ENCODE measurements at places on chromosomes 4 and X.

- DNase-seq = no peak
These were observed 495.4 kb downstream of the PACRGL start for GRCh38 chr4:21195682-21196081.

- no peak for DNase-seq
These were observed 1.3 kb upstream of the ING2 start for GRCh38 chr4:183503497-183504063.

- no peak for DNase-seq
These were observed 27.7 kb downstream of the CD99 start for GRCh38 chrX:2718821-2719220.

- DNase-seq = no peak
These were observed 85.6 kb upstream of the KIT start for GRCh38 chr4:54572152-54572542.

DNA sequence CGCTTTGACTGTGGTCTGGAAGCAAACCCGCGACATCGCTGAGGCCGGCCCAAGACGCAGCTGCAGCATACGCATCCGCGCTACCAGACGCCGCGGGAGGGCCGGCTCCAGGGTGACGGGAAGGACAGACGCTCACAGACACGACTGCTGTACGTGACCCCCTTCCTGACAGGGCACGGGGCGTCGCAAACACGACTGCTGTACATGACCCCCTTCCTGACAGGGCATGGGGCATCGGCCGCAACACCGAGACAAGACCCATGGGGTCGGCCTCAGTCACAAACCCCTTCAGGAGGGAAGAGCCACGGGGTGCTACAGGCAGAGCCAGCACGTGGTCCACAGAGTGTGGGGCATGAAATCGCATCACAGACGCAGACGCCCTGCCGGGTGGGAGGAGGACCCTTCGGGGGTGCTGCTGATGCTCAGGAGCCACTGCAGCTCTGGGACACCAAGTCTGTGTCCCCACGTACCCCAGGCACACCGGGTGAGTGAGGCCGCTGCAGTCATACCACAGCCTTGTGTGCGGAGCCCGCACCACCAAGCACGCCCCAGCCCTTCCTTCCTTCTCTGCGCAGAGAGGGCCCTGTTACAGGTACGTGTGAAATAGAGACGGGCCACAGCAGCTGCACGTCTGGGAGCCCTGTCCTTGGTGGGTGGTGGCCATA is 38.7 kb upstream of the CPLX1 start:
- no peak for DNase-seq

- no peak for DNase-seq
These were observed 68.1 kb downstream of the TMEM164 start for GRCh38 chrX:110070970-110071369.

DNA sequence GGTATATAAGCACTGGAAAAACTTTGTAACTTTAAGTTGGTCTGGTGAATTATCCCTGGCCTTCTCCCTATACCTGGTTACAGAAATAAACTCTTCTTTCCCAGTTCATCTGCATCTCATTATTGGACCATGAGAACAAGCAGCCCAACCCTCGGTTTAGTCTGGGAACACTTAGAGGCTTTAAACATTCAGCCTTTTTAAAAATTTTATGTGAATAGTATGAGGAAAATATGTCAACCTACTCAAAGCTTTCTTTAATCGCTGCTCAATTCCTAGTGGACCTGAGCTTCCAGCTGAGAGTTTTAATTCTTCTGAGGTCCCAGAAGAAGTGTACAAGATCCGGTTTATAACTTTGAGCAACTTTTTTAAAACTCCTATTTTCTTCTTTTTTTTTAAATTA is 358.6 kb upstream of the NOCT start:
- no peak for DNase-seq

DNA sequence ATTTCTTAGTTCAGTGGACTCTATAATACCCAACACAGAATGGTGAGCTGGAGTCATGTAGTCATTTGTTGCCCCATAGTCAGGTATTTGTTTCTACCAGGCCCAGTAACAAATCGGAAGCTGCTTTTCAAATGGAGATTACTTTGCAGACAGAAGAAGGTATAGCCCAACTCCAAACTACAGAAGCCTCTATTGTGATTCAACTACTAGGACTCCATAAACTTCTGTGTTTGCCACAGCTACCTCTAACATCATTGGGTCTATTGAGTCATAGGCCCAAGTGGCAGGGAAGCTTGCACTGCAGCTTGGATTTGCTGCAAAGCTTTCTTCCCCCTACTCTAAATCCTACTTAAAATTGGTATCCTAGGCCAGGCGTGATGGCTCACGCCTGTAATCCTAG is 148.8 kb upstream of the STK26 start:
- DNase-seq = no peak

Measured in T-helper 9 cell (primary cell).